Lung (tissue), 17 donors: ENCODE measurements at places on chromosomes 11 and 22.
A peak's percentile ranks its signal among the peaks of the same experiment; 100 is the strongest.

GRCh38 chr11:748007-748359 is 719 bp downstream of the TALDO1 start:
- DNase-seq = no peak

DNA sequence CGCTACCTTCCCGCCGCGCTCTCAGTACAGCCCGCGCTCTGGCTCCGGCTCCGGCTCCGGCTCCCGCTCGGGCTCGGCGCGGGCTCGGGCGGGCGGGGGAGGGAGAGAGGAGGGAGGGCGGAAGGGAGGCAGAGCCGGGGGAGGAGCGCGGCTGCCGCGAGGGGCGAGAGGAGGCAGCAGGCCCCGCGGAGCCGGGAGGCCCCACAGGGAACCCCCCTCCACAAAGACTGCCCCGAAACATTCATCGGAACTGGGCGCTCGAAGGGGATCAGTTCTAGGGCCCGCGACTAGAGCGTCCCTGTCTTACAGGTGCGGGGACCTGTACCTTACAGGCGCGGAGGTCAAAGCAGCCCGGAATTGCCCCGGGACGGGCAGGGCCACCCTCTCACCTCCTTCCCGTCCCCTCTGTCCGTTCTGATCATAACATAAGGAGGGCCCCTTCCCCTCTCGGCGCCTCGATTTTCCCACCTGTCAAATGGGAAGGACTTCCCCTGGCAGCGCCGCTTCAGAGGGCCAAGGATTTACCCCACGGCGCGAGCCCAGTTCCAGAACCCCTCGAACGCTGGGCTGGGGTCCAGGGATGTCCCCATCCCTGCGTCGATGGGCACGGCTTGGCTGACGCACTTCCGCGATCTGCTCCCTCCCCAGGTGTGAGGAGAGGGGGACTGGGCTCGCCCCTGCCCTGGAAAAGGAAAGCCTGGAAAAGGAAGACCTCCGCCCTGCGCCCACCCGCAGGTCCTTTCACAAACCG is at the start of gene SHISA8:
SHISA8 (minus strand) TSS at position 40 of the 751 bp plus-strand sequence. CDS start 407 bp downstream, outside the sequence.
- DNase-seq = peak; percentile 61

- no peak for DNase-seq
These were observed 26.5 kb upstream of the TMPRSS4 start for GRCh38 chr11:118050208-118050891.

- DNase-seq = no peak
These were observed 15.3 kb upstream of the MICAL2 start for GRCh38 chr11:12094872-12095800.

DNA sequence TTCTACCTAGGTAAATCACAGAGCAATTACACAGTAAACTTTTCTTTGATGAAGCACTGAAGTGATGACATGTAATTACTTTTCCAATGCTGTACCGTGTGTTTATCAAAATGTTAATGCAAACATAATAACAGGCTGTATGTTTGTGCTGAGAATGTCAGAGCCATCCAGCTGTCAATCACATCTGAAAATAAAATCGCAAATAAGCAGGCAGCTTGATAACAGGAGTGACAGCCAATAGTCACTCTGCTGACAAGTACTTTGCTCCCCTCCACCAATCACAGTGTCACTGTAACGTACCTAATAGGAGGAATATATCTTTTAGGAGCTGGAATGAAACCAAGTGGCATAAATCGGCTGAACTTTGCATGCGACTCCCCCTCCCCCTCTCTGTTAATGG is 119.7 kb downstream of the KIRREL3 start:
- no peak for DNase-seq
